ENCODE measurements at places on chromosomes 2 and 18. TPM values are rescaled to one million over a fixed set of nuclear protein-coding genes. Genes with fewer than 3 reads are reported as not detected.
A peak's percentile ranks its signal among the peaks of the same experiment; 100 is the strongest.

GRCh38 chr2:146730882-146731281 lies 1113.9 kb upstream of the ACVR2A start:
- H3K27me3 ChIP-seq: no peaks in the 10 kb centered on the region
- H3K4me1 ChIP-seq: no peaks in the 10 kb centered on the region
- H3K4me3 ChIP-seq: no peak overlapping the region
- no peak overlapping the region for H3K27ac ChIP-seq
- no peak for DNase-seq

ZNF385B gene
- total RNA-seq: 2.8 TPM

DNA sequence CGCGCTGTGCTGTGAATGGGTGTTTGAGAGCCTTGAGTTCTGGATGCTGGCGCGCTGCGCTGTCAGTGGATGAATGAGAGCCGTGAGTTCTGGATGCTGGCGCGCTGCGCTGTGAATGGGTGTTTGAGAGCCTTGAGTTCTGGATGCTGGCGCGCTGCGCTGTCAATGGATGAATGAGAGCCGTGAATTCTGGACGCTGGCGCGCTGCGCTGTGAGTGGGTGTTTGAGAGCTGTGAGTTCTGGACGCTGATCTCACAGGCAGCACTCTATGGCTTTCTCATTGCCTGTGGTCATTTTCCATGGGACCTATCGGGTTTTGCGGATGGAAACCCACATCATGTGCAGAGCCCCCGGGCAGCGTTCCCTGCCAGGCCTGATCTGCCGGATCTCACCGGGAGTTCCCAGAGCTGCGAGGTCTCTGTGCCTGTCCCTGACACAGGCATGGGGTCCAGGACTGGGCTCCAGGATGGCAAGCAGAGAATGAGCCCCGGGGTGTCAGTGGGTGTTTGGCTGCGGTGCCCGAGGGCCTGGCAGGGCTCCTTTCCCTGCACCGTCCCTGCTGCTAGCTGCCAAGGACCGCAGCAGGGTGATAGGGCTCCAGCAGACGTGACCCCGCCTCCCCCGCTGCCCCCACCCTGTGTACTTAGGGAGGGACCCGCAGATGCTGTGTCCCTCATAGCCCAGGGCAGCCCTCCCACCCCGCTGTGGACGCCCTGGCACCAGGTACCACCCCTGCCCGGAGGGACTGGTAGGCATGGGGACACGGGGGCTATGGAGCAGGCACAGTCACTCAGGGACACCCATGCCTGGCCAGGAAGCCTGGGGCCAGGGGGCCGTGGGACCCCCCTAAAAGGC lies 9.7 kb downstream of the PDCD1 start:
- no peak overlapping the region for H3K27ac ChIP-seq
- no peaks in the 10 kb centered on the region for H3K4me1 ChIP-seq
- no peaks in the 10 kb centered on the region for H3K36me3 ChIP-seq
- H3K27me3 ChIP-seq: peaks cover 67% of the 10 kb centered on the region
- peak; percentile 1 for DNase-seq
- no peak overlapping the region for H3K4me3 ChIP-seq

DNA sequence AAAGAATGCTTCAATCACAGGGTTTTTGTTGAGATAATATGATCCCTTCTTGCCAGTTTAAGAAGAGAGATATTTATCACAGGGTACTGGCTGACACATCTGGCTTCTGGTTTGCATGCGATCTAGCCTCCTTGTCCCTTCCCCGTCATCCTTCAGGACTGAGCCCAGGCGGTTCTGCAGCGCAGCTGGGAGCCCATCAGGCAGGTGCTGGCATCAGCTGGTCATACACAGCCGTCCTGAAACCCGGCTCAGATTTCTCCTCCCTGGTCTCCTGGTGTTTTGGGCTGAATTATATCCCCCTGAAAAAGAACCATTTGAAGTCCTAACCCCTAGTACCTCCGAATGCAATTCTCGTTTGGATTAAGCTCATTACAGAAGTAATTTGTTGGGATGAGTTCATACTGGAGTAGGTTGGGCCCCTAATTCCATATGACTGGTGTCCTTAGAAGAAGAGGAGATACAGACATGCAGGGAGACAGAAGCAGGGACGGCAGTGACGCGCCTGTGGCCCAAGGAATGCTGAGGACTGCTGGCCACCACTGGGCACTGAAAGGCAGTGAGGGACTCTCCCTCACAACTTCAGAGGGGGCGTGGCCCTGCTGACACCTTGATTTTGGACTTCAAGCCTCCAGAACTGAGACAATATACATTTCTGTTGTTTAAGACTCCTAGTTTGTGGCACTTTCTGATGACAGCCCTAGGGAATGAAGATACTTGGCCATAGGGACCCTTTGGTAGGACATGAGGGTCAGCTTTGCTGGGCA lies 83.9 kb upstream of the ODC1 start:
- no peak for DNase-seq
- no peak overlapping the region for H3K4me3 ChIP-seq
- no peak overlapping the region for H3K27ac ChIP-seq

DNA sequence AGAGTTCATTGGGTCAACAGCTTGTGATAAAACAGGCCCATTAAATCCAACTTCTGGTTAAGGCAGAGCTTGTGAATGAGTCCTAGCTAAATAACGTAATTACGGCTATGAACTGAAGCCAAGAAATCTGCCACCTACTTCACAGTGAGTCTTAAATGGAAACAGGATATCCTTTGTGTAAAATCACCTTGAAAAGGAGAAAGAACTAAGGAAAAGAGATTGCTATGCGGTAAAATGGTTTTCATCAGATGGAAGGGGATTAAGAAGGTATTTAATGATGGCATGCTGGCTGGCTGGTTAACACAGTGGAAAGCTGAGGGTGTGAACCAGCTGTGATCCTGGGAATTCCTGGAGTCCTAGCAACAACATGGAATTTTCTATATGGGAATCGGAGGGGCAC lies 156.6 kb downstream of the DOK6 start:
- H3K4me1 ChIP-seq: no peaks in the 10 kb centered on the region
- H3K4me3 ChIP-seq: no peak overlapping the region
- no peak for DNase-seq
- H3K27ac ChIP-seq: no peak overlapping the region
- H3K36me3 ChIP-seq: no peaks in the 10 kb centered on the region

TAF4B gene
- 2.8 TPM for total RNA-seq

DNA sequence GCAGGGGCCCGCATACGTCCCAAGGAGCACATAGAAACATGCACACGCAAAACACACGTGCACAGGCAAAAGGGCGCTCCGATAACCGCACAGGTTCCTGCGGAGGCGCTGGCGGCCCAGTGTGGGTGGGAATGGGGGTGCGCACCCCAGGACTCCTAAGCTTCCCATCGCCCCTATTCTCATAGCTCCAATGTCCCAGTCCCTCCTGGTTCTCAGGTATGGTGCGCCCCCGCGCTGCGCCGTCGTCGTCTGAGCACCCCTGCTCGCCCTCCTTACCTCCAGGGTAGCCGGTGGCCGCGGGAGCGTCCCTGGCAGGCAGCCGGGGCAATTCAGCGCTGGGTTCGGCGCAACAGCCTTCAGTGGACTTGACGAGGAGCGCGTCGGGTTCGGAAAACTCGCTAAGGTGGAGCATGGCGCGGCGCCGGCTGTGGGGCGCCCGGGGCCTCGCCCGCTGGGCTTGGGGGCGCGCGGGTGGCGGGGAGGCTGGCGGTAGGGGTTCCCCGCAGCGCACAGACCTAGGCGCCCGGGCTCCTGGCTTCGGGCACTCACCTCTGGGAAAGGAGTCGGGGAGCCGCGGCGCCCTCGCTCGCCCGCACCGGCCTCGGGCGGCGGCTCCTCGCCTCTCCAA lies 328 bp downstream of the EGR4 start:
- H3K4me1 ChIP-seq: 0 out of 2 replicates have a peak, but pooled peaks cover 5% of the 10 kb centered on the region
- peaks cover 35% of the 10 kb centered on the region for H3K27me3 ChIP-seq
- no peak overlapping the region for H3K27ac ChIP-seq
- DNase-seq: no peak
- H3K4me3 ChIP-seq: peak overlapping the region; percentile 57

GRCh38 chr2:12091201-12091806 lies 344.9 kb downstream of the LPIN1 start:
- peak; percentile 6 for DNase-seq
- no peak overlapping the region for H3K27ac ChIP-seq
- H3K27me3 ChIP-seq: no peaks in the 10 kb centered on the region
- H3K4me3 ChIP-seq: no peak overlapping the region

GRCh38 chr2:210591663-210592062 lies 35.3 kb downstream of the CPS1 start:
- no peak overlapping the region for H3K27ac ChIP-seq
- H3K36me3 ChIP-seq: no peaks in the 10 kb centered on the region
- no peak overlapping the region for H3K4me3 ChIP-seq
- DNase-seq: no peak
- H3K4me1 ChIP-seq: no peaks in the 10 kb centered on the region

GRCh38 chr2:23399674-23400261 lies 14.8 kb downstream of the KLHL29 start:
- H3K27ac ChIP-seq: no peak overlapping the region
- H3K27me3 ChIP-seq: no peaks in the 10 kb centered on the region
- H3K4me1 ChIP-seq: no peaks in the 10 kb centered on the region
- H3K36me3 ChIP-seq: no peaks in the 10 kb centered on the region

GRCh38 chr18:72601481-72601880 lies 57.3 kb upstream of the CBLN2 start:
- H3K4me1 ChIP-seq: no peaks in the 10 kb centered on the region
- no peak overlapping the region for H3K4me3 ChIP-seq
- DNase-seq: no peak
- H3K27ac ChIP-seq: no peak overlapping the region

ABCG5 gene
- total RNA-seq: not detected

ATP8B1 gene
- total RNA-seq: 16.7 TPM

MREG gene
- 27.5 TPM for total RNA-seq

ZEB2 gene
- total RNA-seq: 0.95 TPM

DNA sequence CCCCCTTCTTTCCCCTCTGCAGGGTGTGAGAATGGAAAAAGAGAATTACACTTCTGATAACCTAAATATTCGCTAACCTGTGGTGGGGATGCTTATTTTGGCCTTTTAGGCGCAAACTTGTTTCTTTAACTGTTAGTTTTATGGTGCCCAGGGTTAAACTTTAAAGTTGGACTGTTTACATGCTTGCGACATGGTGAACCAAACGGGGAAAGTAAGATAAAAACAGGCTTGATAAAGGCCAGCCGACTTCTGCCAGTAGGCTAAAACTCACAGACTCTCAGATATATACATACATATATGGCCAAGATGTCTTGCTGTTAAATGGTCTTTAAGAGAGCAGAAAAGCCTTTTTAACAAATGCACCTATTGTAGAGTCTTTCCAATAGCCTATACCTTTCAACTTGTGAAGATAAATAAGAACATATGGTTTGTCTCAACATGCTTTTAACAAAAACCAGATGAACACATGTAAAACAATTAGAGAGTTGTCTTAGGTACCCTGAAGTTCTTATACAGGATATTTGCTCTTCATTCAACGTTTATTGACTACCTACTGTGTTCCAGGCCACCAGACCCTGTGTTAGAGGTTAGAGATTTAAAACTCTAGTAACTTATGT lies 29.0 kb downstream of the PRKCE start:
- H3K27ac ChIP-seq: peak overlapping the region; percentile 97
- no peaks in the 10 kb centered on the region for H3K36me3 ChIP-seq
- peaks cover 89% of the 10 kb centered on the region for H3K4me1 ChIP-seq
- H3K4me3 ChIP-seq: no peak overlapping the region
- DNase-seq: no peak

- H3K4me3 ChIP-seq: no peak overlapping the region
- no peaks in the 10 kb centered on the region for H3K4me1 ChIP-seq
- no peak for DNase-seq
- H3K36me3 ChIP-seq: no peaks in the 10 kb centered on the region
- H3K27ac ChIP-seq: no peak overlapping the region
- H3K27me3 ChIP-seq: no peaks in the 10 kb centered on the region
These were observed 585.2 kb upstream of the LINC00305 start for GRCh38 chr18:64734063-64734462.

GRCh38 chr2:134359367-134360081 lies 105.7 kb downstream of the MGAT5 start:
- DNase-seq: no peak
- no peaks in the 10 kb centered on the region for H3K36me3 ChIP-seq
- H3K27me3 ChIP-seq: no peaks in the 10 kb centered on the region
- H3K4me1 ChIP-seq: no peaks in the 10 kb centered on the region
- no peak overlapping the region for H3K4me3 ChIP-seq

- no peak overlapping the region for H3K27ac ChIP-seq
- H3K4me1 ChIP-seq: no peaks in the 10 kb centered on the region
- H3K27me3 ChIP-seq: no peaks in the 10 kb centered on the region
These were observed 94.9 kb downstream of the MGAT5 start for GRCh38 chr2:134348760-134349159.

GRCh38 chr2:179332903-179333302 lies 68.3 kb upstream of the SESTD1 start:
- H3K36me3 ChIP-seq: no peaks in the 10 kb centered on the region
- DNase-seq: peak; percentile 86
- H3K4me3 ChIP-seq: no peak overlapping the region
- no peaks in the 10 kb centered on the region for H3K27me3 ChIP-seq

DNA sequence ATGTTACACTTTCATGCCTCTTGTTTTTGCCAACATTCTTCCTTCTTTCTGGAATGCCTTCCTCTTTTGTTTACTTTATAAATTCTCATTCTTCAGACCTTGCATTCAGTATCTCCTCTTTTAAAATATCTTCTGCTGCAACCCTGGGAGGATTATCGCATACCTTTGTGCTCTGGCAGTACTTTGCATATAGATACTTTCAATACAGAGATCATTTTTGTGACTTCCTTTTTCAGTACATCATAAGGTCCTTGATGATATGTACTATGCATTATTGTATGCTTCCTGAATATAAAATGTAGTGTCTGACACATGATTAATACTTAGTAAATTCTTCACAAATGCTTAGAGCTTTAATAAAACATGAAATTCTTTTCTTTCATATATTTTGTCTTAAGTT lies 538.7 kb downstream of the TRIB2 start:
- H3K27ac ChIP-seq: no peak overlapping the region
- no peak overlapping the region for H3K4me3 ChIP-seq
- no peaks in the 10 kb centered on the region for H3K27me3 ChIP-seq
- H3K4me1 ChIP-seq: no peaks in the 10 kb centered on the region

DNA sequence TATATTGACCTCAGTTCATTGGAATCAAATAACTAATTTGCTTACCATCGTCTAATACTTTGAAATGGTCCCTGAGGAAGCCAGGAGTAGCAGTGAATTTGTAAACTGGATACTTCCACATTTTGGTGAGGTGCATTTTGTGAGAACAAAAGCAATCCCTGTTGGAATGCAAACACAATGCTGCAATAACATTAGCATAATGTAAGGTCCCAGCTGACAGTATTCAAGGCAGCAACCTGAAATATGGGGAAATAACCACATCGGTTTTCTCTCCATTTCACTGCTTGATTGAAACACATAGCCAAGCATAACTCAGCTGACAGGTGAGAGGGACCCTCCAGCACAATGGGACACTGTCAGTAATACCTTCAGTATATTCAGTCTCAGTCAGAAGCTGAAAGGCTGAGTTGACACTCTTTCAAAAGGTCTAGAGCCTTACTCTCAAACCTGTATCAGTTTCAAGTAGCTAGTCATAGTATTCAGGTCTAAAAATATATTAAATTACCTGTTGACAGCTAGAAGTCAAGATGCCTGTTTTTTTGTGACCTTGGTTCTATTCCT lies 1311.9 kb upstream of the NRXN1 start:
- H3K36me3 ChIP-seq: no peaks in the 10 kb centered on the region
- H3K27ac ChIP-seq: no peak overlapping the region
- H3K27me3 ChIP-seq: no peaks in the 10 kb centered on the region
- DNase-seq: no peak

CHST9 gene
- total RNA-seq: not detected

Data from PC-9 (cell line).